M059J (cell line): ENCODE measurements at places on chromosomes 4 and X. TPM values are rescaled to one million over a fixed set of nuclear protein-coding genes. Genes with fewer than 3 reads are reported as not detected.

The HPGD gene
- total RNA-seq = 2.6 and 3.7 TPM in 2 replicates

The CSN1S1 gene
- total RNA-seq = not detected in 2 replicates

The AFM gene
- total RNA-seq = 0.07 TPM in 1 of 2 replicates, not detected in the other

The PRR32 gene
- total RNA-seq = not detected in 2 replicates

The ESX1 gene
- not detected in 2 replicates for total RNA-seq

The TMEM154 gene
- 8.1 and 11.0 TPM in 2 replicates for total RNA-seq

The PLS3 gene
- 418 and 544 TPM in 2 replicates for total RNA-seq

The EPHA5 gene
- total RNA-seq = 6.7 and 9.6 TPM in 2 replicates

The PNMA6F gene
- not detected in 2 replicates for total RNA-seq

The KLB gene
- not detected in 2 replicates for total RNA-seq

The CWH43 gene
- not detected in 2 replicates for total RNA-seq

The TECRL gene
- not detected in 2 replicates for total RNA-seq

The NXF2B gene
- 0.02 and 0.42 TPM in 2 replicates for total RNA-seq

The CT45A1 gene
- not detected in 2 replicates for total RNA-seq

The SATL1 gene
- total RNA-seq = not detected in 2 replicates

The CITED1 gene
- 0.59 TPM in 1 of 2 replicates, not detected in the other for total RNA-seq

The PTPN13 gene
- total RNA-seq = 10.3 and 12.3 TPM in 2 replicates

The RPA4 gene
- total RNA-seq = not detected in 2 replicates

The KDM6A gene
- total RNA-seq = 17.9 and 25.5 TPM in 2 replicates

The FATE1 gene
- 0.49 and 1.7 TPM in 2 replicates for total RNA-seq

The HAND2 gene
- total RNA-seq = not detected in 2 replicates

The PTTG2 gene
- total RNA-seq = not detected in 2 replicates

The RENBP gene
- total RNA-seq = not detected in 2 replicates

The NMU gene
- total RNA-seq = 5.2 and 9.6 TPM in 2 replicates

The HTRA3 gene
- total RNA-seq = 0.81 and 3.2 TPM in 2 replicates

The HTR2C gene
- total RNA-seq = 0.76 and 0.84 TPM in 2 replicates

The HSFX4 gene
- not detected in 2 replicates for total RNA-seq

The DCAF4L1 gene
- total RNA-seq = not detected in 2 replicates

The F8A2 gene
- not detected in 2 replicates for total RNA-seq

The RAB41 gene
- total RNA-seq = not detected in 2 replicates

The ATP10D gene
- 26.4 and 44.5 TPM in 2 replicates for total RNA-seq

The TADA2B gene
- 7.6 and 11.0 TPM in 2 replicates for total RNA-seq

The RHOXF2B gene
- not detected in 2 replicates for total RNA-seq

The MAGEA1 gene
- total RNA-seq = 8.0 and 11.7 TPM in 2 replicates

The FGF16 gene
- total RNA-seq = not detected in 2 replicates

The MEPE gene
- 0.07 TPM in 1 of 2 replicates, not detected in the other for total RNA-seq

The STARD8 gene
- total RNA-seq = 9.5 and 14.4 TPM in 2 replicates

The DDX53 gene
- total RNA-seq = 0.81 and 1.6 TPM in 2 replicates

The RBM46 gene
- not detected in 2 replicates for total RNA-seq

The PASD1 gene
- total RNA-seq = 0.12 and 0.27 TPM in 2 replicates

The TSPAN7 gene
- total RNA-seq = not detected in 2 replicates

The OTUD6A gene
- total RNA-seq = not detected in 2 replicates

The ZNF185 gene
- total RNA-seq = 4.9 and 6.5 TPM in 2 replicates

The PNMA3 gene
- total RNA-seq = not detected in 2 replicates

The LGI2 gene
- total RNA-seq = 0.07 TPM in 1 of 2 replicates, not detected in the other
